ENCODE measurements at places on chromosomes 16 and 17. TPM values are rescaled to one million over a fixed set of nuclear protein-coding genes. Genes with fewer than 3 reads are reported as not detected.

The CRYBA1 gene
- 0.43 TPM for total RNA-seq

The CCL13 gene
- total RNA-seq: not detected

The MYH1 gene
- total RNA-seq: not detected

The MAP2K6 gene
- total RNA-seq: 0.32 TPM

The CEP20 gene
- 35.8 TPM for total RNA-seq

The CACNA1G gene
- total RNA-seq: under 0.01 TPM

The TNP2 gene
- not detected for total RNA-seq

The MAPT gene
- under 0.01 TPM for total RNA-seq

The GPR142 gene
- not detected for total RNA-seq
